ENCODE measurements at places on chromosomes 2 and 18. TPM values are rescaled to one million over a fixed set of nuclear protein-coding genes. Genes with fewer than 3 reads are reported as not detected.

Gene CNGA3
- not detected for total RNA-seq

Gene TMEM17
- total RNA-seq, result 2.3 TPM

Gene SAP130
- 10.7 TPM for total RNA-seq

Gene SH3BP4
- 20.7 TPM for total RNA-seq

Gene SKA1
- 6.5 TPM for total RNA-seq

Gene LYPD1
- total RNA-seq, result not detected

Gene TNFAIP6
- total RNA-seq, result not detected

Gene MYO5B
- total RNA-seq, result 26.8 TPM

Gene GPR35
- total RNA-seq, result 0.28 TPM

Gene RFTN2
- total RNA-seq, result not detected

Gene TMEM237
- total RNA-seq, result 44.0 TPM

Gene KCNG3
- not detected for total RNA-seq

Gene FSHR
- not detected for total RNA-seq

Gene CMPK2
- total RNA-seq, result not detected
